Stimulated activated CD8-positive, alpha-beta memory T cell treated with anti-CD3 and anti-CD28 coated beads, Interleukin-4, amount 100 ng/mL, for 1 hour (primary cell): ENCODE measurements at places on chromosomes 3 and 15.

DNA sequence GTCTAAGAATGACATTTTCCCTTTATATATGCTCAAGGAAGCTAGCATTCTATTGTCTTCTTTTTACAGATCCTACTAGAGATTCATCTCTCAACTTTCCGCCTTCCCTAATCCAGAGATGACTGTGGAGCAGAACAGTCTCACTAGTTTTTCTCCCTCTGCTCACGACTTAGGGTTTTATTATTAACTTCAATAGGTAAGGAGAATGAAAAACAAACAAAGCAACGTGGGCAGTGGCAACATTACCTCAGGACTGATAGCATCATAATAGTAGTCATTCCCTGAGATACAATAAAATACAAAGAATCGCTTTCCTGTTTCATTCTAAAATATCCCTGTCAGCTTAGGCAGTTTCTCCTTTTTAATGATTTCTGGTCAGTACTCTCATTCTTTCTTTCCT is 154.3 kb upstream of the PLAAT1 start:
- no peak for DNase-seq

DNA sequence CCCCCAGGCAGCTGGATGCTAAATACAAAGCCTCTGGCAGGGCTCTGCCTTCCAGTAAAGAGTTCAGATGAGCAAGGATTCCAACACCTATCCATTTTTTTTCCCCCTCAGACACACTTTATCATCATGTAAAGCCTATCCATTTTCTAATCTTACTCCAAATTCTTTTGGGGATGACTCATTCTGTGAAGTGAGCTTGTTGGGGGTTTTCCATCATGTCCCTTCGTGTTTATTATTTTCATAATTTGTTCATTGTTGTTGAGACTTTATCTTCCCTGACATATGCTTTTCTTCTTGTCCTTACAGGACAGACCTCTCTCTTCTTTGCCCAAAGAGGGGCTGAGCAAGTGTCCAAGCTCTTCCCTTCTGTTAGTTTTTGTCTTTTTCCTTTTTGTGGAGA is 34.7 kb upstream of the SH3BP5 start:
- DNase-seq, result no peak

- DNase-seq, result no peak
Measured at GRCh38 chr3:123583561-123583960, 1.3 kb downstream of the HACD2 start.

DNA sequence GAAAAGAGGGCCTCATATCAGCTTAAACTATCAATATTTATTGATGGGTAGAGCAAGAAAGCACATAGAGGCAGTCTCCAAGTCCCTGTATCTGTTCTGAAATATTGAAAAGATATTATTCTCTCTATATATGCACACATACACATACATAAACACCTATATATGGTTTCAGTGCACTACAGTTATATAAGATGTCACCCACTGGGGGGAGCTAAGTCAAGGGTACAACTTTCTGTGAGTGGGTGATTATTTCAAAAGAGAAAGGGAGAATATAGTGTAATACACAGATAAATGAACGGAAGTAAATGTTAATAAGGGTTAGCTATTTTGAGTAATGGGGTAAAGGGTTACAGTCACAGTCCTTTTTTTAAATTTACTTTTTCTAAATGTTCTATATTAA is 8.8 kb downstream of the SNTN start:
- DNase-seq, result no peak

DNA sequence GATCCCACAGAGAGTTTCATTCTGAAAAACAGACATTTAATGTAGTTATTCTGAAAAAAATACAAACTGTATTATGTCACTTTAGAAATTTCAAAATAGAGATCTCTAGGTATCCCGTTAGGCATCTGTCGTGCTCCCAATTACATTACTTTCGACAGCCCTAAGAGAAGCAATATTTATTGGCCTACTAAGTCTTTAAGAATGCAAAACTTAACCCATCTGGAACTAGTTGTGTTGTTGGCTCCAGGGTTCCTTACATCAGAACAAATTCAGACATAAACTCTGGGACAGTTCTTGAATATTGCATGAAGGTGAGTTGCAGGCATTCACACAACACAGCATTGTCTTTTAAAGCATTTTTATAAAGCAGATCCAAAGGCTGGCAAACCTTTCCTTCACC is 498.4 kb downstream of the FHIT start:
- DNase-seq, result no peak

DNA sequence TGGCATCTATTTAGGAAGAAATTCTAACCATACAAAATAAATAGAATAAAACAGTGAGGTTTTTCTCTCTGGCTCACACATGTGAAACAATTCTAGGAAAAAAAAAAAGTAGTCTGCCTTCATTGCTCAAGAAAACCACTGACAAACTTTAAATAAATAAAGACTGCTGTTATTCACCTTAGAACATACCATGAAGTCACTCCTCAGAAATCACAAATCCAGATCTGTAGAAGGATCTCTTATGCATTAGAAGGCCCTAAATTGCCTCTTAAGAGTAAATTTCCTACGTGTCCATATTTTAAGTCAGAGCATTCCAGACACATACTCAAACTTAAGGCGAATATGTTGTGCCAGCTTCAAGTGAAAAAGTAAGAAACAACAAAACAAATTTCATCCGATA is 217.3 kb downstream of the ZIC4 start:
- DNase-seq, result no peak

DNA sequence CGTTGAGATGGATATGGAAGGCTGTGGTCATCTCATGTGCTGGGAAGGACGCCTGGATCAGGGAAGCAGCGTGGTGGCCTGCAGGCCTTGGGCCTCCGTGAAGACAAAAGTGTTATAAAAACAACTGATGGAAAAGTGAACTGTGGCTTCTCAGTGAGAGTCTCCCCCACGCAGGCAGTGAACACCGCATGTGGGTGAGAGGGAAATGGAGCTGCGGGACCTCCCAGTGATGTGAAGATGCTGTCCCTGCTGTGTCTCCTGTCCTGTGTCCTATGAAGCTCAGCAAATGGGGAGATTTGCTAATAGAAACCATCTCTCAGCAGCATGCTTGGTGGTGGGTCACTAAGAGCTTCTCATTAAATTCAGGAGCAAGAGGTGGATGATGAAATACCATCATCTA is 25.1 kb downstream of the NSMCE3 start:
- no peak for DNase-seq

DNA sequence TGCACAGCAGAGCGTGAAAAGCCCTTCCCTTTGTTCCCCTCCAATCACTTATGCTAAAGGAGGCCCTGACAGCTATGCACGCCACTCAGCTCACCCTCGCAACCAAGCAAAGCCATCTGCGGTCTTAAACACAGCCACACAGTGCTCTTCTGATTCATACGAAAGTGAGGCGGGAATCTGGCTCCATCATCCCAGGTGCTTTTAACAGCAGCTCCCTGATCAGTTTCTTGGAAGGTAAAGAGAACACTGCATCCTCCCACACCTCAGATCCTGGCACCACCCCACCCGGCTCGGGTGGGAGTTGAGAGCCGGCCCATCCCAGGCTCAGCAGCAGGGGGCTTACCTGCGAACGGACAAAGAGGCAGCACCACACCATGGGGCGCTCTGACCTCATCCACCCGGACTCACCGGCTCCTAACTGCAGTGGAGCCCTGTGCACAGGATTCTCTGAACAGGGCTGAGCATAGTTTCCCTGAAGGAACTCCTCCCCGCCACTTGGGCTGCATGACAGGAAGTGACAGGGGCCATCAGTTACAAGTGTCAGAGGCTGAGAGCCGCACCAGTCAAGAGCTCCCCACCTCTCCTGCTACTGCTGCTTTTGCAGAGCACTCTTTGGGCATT is 114.3 kb upstream of the ARHGEF3 start:
- peak; percentile 36 for DNase-seq

DNA sequence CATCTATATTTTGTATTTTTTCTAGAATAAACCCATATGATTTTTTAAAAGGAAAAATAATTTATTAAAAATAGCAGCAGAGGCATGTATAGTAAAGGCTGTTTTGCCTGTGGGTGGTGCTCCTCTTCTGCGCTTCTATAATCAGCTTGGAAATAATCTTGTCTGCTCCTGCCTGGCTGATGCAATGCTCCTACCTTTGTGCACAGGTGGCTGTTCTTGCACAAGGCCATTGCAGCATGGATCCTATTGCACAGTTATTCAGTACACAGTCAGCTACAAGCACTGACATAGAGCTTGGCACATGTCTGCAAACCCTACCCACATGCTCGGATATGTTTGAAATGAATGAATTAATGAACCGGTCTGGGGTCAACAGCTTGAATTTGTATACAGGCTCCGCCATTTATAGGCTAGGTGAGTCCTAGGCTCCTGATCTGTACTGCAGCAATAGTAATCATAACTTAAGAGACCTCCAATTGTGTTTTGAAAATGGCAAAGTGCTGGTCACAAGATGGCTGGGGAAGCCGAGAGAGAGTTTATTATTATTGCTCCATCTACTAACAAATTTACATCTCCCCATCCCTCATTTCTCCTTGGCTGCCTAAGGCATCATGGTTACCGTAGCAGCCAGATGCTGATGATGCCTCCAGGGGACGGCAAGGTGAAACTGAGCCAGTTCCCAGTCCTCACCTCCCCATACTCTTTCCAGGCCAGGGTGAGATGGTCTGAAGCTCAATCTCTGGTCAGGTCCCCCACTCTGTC is 532 bp upstream of the RTP1 start:
- no peak for DNase-seq

DNA sequence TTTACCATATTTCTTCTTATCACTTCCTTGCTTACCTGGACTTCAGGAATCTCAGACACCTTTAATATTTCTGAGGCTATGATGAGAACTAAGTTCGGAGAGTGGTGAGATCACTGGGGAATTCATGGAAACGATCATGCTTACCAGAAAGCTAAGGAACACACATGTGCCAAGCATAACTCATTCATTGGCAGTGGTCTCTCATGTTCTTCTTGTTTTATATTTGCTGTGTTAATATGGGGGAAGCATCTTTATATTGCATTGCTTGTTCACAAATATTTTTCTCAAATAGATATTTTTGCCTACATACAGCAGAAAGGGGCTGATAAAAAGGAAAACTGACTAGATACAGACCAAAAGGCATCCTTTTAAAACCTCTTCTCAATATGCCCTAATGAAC is 55.8 kb downstream of the COL6A6 start:
- no peak for DNase-seq

- DNase-seq, result no peak
Measured at GRCh38 chr15:36275656-36276055, 303.8 kb upstream of the CDIN1 start.

- DNase-seq, result no peak
Measured at GRCh38 chr3:195012100-195012499, 258.9 kb downstream of the XXYLT1 start.

- no peak for DNase-seq
Measured at GRCh38 chr15:80179935-80180334, 27.1 kb downstream of the FAH start.

GRCh38 chr3:184320104-184320445 is 5.7 kb downstream of the EIF4G1 start:
- DNase-seq, result no peak

GRCh38 chr3:172161959-172162358 is 122.6 kb downstream of the FNDC3B start:
- DNase-seq, result no peak

- peak; percentile 8 for DNase-seq
Measured at GRCh38 chr3:171772427-171773056, 37.7 kb downstream of the PLD1 start.

GRCh38 chr3:23815879-23816278 is 10.1 kb downstream of the UBE2E1 start:
- no peak for DNase-seq

GRCh38 chr3:157393113-157393512 is 43.5 kb upstream of the PTX3 start:
- DNase-seq, result no peak

GRCh38 chr15:73114064-73114463 is 61.8 kb downstream of the NEO1 start:
- no peak for DNase-seq

GRCh38 chr15:74888716-74889115 is 1.1 kb upstream of the MPI start:
- no peak for DNase-seq

- DNase-seq, result no peak
Measured at GRCh38 chr3:131819381-131820055, 215.3 kb downstream of the CPNE4 start.

GRCh38 chr15:25508369-25509002 is 69.7 kb upstream of the UBE3A start:
- DNase-seq, result no peak

- no peak for DNase-seq
Measured at GRCh38 chr3:37087870-37088269, 86.5 kb downstream of the LRRFIP2 start.

GRCh38 chr3:178079966-178080365 is 456.3 kb upstream of the KCNMB2 start:
- no peak for DNase-seq

- DNase-seq, result no peak
Measured at GRCh38 chr15:72764656-72765055, 18.9 kb downstream of the ADPGK start.

- DNase-seq, result no peak
Measured at GRCh38 chr3:95151590-95151989, 1088.7 kb downstream of the NSUN3 start.

DNA sequence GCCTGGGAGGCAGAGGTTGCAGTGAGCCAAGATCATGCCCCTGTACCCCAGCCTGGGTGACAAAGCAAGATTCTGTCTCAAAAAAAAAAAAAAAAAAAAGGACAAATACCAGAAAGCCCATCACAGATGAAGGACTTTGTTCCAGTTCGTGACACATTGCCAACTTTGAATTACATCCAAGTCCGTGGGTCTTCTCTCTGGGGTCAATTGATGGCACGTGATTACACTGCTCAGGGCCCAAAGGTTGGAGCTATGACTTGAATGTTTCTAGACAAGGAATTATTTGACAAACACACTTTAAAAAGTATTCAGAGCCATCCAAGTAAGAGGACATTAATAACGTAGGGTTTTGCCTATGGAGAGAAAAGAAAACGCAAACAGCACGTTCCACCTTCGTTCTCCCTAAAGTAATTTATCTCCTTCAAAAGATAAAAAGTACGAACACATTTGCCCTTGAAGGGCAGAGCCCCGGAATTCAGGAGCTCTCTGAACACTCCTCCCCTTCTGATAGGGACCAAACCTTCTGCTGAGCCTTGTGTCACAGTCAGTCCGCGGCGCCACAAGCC is 31.3 kb upstream of the ST3GAL6 start:
- DNase-seq, result no peak

DNA sequence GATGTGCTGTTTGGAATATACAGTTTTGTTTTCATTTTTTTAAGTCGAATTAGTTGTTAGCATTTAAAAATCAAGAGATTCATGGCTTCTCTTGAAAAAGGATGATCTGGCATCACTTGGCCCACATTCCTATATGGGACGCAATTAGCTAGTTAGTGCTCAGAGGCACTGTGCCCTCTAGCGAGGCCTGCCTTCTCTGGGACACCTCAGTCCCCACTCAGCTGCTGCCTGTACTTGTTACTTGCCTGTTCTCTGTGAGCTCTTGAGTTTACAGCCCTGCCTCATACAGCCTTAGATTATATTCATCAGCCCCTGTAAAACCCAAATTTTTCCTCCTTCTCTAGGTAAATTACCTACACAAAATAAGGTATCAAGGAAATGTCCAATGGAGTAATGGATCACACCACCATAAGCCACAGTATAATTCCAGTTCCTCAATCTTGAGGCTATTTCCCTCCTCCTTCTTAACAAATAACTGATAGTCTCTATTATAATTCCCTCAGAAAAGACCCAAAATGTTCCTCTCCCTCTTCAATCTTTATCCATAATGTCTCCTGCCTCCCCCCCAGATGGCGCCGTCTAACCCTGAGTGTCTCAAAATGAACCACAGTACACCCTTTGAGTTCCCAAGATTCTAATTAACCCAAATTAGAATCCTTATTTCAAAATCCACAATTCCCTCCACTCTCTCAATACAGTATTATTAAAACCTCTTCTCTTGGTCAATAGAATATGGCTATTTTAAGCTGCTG is 2.7 kb downstream of the ZMAT3 start:
- DNase-seq, result peak; percentile 1
